Esophagus mucosa (tissue), 1 donor: ENCODE measurements at places on chromosomes 2 and 18.
A peak's percentile ranks its signal among the peaks of the same experiment; 100 is the strongest.

GRCh38 chr2:135818937-135819610 is 17.9 kb downstream of the LCT start:
- peak; percentile 39 for ATAC-seq

GRCh38 chr18:59509481-59510442 is 150.7 kb upstream of the LMAN1 start:
- ATAC-seq, result no peak

DNA sequence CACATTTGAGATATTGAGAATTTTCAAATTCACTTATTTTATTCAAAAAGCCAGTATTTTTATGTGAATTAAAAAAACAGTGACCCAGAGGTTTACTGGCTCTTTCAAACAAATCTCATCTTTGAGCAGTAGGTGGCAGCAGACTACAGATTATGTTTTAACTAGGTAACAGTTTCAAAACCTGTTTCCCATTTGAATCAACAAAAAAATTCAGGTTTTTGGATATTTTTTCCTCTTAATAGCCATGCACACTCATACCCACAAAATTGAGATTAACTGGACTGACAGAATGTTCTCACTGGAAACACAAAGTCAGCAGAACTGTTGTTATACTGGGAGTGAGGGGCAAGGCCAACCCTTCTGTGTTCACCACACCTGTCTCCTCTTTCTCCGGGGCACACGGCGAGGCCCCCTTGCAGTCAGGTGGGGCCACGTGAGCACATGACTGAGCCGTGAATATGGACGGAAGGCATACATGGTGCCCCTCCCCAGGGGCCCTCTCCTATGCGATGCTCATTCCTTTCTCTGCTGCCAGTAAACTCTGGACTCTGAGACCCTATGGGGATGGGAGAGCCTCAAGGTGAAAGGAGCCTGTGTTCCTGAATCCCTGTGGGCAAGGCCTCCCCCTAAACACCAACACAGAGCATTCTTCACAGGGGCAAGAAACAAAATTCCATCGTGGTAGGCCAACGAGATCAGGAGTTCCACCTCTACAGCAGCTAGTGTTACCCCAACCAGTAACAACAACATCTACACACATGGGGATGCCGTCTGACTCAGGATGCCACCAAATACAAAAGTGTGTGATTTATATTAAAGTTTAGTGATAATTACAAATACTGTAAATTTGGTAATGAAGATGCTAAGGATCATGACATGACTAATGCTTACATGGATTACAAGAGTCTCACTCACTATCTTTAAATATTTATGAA is 80.4 kb downstream of the LPIN2 start:
- peak; percentile 37 for ATAC-seq

GRCh38 chr2:33573657-33574056 is 25.4 kb downstream of the FAM98A start:
- ATAC-seq, result no peak

DNA sequence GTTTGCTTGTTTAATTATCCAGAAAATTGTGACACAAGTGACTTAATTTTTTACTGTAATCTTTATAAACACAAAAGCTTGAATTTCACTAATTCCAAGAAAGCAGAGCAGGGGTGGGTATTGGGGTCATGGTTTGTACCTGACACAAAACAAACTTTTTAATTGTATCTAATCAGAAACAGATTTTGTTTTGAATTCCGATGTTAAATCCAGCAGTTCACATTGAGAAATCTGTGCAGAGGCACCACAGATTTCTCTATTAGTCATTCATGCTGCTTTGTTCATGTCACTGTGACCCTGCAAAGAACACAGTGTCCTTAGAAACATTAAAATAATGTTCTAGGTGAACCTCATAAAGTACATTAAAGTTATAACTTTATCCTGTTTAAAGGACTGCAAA is 443.4 kb downstream of the NYAP2 start:
- ATAC-seq, result no peak

GRCh38 chr2:48824116-48824515 is 68.6 kb upstream of the LHCGR start:
- ATAC-seq, result no peak

- no peak for ATAC-seq
These were observed 255.7 kb downstream of the CELF4 start for GRCh38 chr18:37309861-37310260.
